A549 treated with Hydrocortisone at 1 μM for 4 hours (cell line): ENCODE measurements at places on chromosomes 2 and 18. TPM values are rescaled to one million over a fixed set of nuclear protein-coding genes. Genes with fewer than 3 reads are reported as not detected.

Gene SLC19A3
- total RNA-seq: 2.1 to 2.6 TPM (median 2.4 TPM) in 5 replicates

Gene TMEM163
- total RNA-seq: 0.06 to 0.22 TPM (median 0.16 TPM) in 5 replicates

Gene ITSN2
- total RNA-seq: 15.2 to 25.7 TPM (median 21.4 TPM) in 5 replicates

Gene AP1S3
- 23.7 to 54.3 TPM (median 31.0 TPM) in 5 replicates for total RNA-seq

Gene UBE2E3
- total RNA-seq: 62.5 to 83.3 TPM (median 73.2 TPM) in 5 replicates

Gene CHRND
- total RNA-seq: not detected in 5 replicates

Gene CIAO1
- 78.1 to 89.5 TPM (median 82.7 TPM) in 5 replicates for total RNA-seq

Gene TUBA3E
- 3.0 to 4.6 TPM (median 4.2 TPM) in 5 replicates for total RNA-seq

Gene DNER
- total RNA-seq: 10.4 to 13.8 TPM (median 11.2 TPM) in 5 replicates

Gene CAPN14
- total RNA-seq: 0.02 to 0.05 TPM (median 0.02 TPM) in 5 replicates

Gene MGAT5
- total RNA-seq: 11.8 to 20.7 TPM (median 15.8 TPM) in 5 replicates

Gene GALNT3
- total RNA-seq: 0.06 TPM in 1 of 5 replicates, not detected in the others

Gene NXPH2
- not detected in 5 replicates for total RNA-seq

Gene FLACC1
- 0.16 to 0.46 TPM (median 0.17 TPM) in 5 replicates for total RNA-seq

Gene TRPM8
- 0.09 to 0.52 TPM (median 0.29 TPM) in 5 replicates for total RNA-seq

Gene PAX3
- not detected in 5 replicates for total RNA-seq

Gene C18orf63
- not detected in 5 replicates for total RNA-seq

Gene LIMS4
- total RNA-seq: 0.46 to 1.2 TPM (median 0.75 TPM) in 5 replicates

Gene AGXT
- not detected in 5 replicates for total RNA-seq

Gene IGFBP2
- 64.8 to 96.2 TPM (median 86.6 TPM) in 5 replicates for total RNA-seq

Gene UGT1A8
- 0.05 to 0.06 TPM in 2 of 5 replicates, not detected in the others for total RNA-seq

Gene RRM2
- total RNA-seq: 218 to 262 TPM (median 233 TPM) in 5 replicates

Gene CRYBA2
- not detected in 5 replicates for total RNA-seq

Gene GCG
- not detected in 5 replicates for total RNA-seq
